ENCODE measurements at places on chromosomes 7 and 10.

DNA sequence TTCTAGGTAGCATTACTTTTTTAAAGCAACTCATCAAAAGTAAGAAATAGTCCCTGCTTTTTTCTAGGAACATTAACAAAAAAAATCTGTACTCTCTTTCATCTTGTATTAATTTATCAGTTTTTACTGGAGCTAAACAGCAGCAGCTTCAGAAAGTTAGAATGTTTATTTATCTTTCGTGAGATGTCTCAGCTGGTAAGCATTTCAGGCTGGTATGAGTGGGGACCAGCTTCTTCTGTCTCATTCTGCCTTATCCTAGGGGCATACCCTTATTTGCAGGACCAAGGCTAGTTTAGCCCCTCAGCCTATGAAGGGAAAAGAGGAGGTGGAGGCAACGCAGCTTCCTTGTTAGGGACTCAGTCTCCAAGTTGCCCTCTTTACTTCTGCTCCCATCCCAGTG lies 35.1 kb downstream of the LANCL2 start:
- DNase-seq, result no peak

- DNase-seq, result peak; percentile 74
These were observed 69.6 kb downstream of the ATXN7L1 start for GRCh38 chr7:105806592-105807447.

GRCh38 chr7:44175730-44176129 lies 13.5 kb downstream of the GCK start:
- DNase-seq, result no peak

DNA sequence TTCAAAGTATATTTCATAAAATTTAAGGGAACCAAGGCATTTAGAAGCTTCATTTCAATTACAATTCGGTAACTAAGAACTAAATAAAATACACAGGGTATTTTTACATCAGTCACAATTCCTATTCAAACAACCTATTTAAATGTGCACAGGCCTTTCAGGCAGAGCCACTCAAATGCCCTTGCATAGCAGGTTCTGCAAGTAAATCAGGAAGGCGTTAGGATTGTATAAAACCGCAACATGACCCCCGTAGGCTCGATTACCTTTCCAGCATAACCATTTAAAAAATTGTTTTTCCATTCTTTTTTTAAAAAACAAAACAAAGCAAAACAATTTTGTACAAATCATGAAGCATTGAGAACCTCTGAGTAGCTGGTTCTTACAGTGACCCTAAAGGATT lies 289.9 kb upstream of the SP8 start:
- DNase-seq, result no peak

- DNase-seq, result no peak
These were observed 42.6 kb downstream of the ZNF273 start for GRCh38 chr7:64945503-64946175.

GRCh38 chr10:111222961-111223360 lies 146.1 kb downstream of the ADRA2A start:
- DNase-seq, result no peak

- no peak for DNase-seq
These were observed 15.4 kb upstream of the TBRG4 start for GRCh38 chr7:45126920-45127319.

DNA sequence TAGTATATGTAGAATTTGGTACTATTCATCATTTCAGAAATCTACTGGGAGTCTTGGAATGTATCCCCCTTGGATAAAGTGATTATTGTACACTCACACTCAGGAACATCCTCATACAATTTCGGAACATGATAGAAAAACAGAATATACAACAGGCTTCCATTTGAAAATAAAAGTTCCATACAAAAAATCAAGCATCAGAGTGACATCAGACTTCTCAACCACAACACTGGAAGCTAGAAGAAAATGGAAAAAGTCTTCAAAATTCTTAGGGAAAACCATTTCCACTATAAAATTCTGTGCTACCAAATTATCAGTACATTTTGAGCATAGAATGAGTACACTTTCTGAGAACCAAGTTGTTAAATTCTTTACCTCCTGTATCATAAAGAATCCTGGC lies 8.8 kb downstream of the LYZL1 start:
- DNase-seq, result no peak

- no peak for DNase-seq
These were observed 37.7 kb upstream of the FAM3C start for GRCh38 chr7:121433775-121434174.

- no peak for DNase-seq
These were observed 140.8 kb downstream of the ANLN start for GRCh38 chr7:36530456-36530855.

DNA sequence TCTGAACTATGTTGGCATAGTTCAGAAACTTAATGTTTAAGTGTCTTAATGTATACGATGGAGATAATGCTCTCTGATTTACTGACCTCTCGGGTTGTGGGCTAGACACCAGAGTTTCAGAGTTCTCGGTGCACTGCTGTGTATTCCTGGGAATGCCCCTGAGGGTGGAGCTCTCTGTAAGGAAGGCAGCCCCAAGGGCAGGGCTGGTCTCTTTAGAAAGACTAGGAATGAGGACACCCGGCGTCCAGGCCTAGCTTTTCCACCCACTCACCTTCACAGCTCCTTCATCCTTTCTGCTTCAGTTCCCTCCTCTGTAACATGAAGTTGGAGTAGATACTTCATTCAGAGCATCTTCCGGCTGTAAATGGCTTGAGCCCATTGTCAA lies 536.6 kb upstream of the GALNT17 start:
- DNase-seq, result no peak

DNA sequence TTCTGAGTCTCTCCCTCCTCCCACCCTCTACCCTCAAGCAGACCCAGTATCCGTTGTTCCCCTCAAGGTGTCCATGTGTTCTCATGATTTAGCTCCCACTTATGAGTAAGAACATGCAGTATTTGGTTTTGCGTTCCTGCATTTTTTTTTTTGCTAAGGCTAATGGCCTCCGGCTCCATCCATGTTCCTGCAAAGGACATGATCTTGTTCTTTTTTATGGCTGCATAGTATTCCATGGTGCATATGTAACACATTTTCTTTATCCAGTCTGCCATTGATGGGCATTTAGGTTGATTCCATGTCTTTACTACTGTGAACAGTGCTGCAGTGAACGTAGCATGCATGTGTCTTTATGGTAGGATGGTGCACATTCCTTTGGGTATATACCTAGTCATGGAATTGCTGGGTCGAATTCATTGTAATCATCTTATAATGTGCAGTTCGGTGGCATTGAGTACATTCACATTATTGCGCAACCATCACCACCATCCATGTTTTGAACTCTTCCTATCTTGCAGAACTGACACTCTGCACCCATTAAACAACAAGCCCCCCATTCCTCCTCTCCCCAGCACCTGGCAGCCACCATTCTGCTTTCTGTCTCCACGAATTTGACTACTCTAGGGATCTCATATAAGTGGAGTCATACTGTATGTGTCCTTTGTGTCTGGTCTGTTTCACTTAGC lies 125.5 kb downstream of the CAMK1D start:
- DNase-seq, result no peak

- peak; percentile 55 for DNase-seq
These were observed 896.4 kb downstream of the PCDH15 start for GRCh38 chr10:53904506-53905241.

GRCh38 chr7:34160261-34160752 lies 255.0 kb downstream of the BMPER start:
- DNase-seq, result no peak

GRCh38 chr7:137670222-137671064 lies 176.3 kb downstream of the DGKI start:
- peak; percentile 36 for DNase-seq

GRCh38 chr10:3412071-3412582 lies 239.5 kb upstream of the PITRM1 start:
- DNase-seq, result no peak

- DNase-seq, result peak; percentile 87
These were observed 33.4 kb downstream of the OGDH start for GRCh38 chr7:44639671-44640321.

DNA sequence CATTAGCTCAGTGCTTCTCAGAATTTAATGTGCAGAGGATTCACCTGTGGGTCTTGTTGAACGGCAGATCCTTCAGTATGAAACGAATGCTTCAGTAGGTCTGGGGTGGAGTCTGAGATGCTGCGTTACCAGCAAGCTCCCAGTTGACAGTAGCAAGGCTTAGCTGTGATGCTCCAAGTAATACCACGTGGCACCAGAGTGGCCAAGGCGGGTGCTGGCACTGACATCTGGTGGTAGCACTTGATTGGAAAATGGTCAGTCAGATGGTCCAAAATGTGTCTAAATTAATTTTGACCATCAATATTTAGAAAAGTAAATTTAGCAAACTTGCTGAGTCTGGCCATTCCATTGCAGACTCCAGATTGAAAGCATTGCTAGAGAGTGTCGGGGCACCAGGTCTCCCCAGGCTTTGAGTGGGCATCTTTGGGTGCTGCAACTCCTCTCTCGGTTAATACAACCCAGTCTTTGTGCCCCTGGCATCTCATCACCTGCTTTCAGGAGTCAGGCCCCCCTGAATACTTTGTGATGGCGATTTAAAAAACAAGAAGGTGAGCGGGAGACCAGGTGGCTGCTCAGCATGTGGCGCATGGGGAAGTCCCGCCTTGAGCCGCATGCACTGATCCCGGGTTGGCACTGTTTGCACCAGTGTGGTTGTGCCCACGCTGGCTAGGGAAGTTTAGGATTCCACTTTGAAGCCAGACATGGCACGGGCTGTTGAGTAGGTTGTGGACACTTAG lies 130.1 kb downstream of the NT5C2 start:
- no peak for DNase-seq

DNA sequence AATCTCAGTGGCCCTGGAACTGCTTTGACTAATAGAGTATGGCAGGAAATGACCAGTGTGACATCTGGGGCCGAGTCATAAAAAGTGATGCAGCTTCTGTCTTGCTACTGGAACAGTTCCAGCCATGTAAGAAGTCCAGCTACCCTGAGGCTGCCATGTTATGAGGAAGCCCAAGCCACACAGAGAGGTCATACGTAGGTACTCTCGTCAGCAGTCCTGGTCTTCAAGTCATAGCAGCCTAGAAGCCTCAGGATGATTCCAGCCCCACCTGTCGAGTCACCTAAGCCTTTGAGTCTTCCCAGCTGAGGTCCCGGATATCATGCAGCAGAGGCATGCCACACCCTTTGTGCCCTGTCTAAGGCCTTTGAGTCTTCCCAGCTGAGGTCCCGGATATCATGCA lies 92.1 kb downstream of the PPP1R3C start:
- no peak for DNase-seq

DNA sequence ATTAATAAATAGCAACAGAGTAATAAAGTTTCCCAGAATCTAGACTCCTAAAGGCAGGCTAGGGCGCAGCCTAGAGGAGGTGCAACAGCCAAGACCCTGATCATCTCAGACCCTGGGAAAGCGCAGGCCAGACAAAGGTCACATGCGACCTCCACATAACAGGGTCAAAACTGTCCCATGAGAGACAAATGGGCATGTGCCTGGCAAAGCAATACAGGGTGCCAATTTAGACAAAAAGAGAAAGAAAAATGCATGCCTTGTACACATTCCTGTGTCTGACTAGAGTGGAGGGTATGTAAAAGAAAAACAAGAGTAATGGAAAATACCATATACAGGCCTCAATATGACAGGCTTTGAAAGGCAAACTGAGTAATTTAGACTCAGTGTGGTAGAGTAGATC lies 22.2 kb downstream of the MPP7 start:
- no peak for DNase-seq

GRCh38 chr10:93436591-93437085 lies 45.5 kb downstream of the MYOF start:
- DNase-seq, result no peak

DNA sequence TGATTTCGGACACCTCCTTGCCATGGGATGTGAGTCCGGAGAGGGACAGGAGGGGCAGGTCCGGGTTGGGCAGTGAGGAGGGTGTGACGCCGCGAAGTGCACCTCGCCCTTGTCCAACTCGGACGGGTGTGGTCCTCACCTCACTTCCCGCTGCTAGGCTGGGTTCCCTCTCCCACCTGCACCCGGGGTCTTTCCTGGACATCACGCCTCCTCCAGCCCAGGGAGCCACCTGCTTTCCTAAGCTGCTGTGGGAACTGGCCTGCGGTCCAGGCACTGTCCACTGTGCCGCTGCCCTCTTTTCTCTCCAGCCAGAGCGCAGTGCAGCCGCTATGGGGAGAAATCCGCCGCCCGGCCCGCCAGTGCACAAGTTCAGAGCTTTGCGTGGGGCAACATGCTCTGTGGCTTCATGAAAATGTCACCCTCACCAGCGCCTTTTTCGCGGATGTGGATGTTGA lies 45.0 kb upstream of the ZNF716 start:
- no peak for DNase-seq

GRCh38 chr7:1024331-1024841 lies 20.0 kb upstream of the GPR146 start:
- DNase-seq, result no peak

GRCh38 chr7:128836729-128837348 lies 6.6 kb downstream of the FLNC start:
- DNase-seq, result no peak

GRCh38 chr7:39674406-39674805 lies 51.0 kb downstream of the RALA start:
- DNase-seq, result no peak

- no peak for DNase-seq
These were observed 55.7 kb downstream of the RALA start for GRCh38 chr7:39678930-39679709.

- DNase-seq, result no peak
These were observed 213.4 kb downstream of the PPP1R3A start for GRCh38 chr7:113705439-113705838.

- no peak for DNase-seq
These were observed 67.4 kb downstream of the LRRC18 start for GRCh38 chr10:48872234-48872633.

GRCh38 chr10:130715686-130716670 lies 579.8 kb downstream of the GLRX3 start:
- DNase-seq, result no peak

DNA sequence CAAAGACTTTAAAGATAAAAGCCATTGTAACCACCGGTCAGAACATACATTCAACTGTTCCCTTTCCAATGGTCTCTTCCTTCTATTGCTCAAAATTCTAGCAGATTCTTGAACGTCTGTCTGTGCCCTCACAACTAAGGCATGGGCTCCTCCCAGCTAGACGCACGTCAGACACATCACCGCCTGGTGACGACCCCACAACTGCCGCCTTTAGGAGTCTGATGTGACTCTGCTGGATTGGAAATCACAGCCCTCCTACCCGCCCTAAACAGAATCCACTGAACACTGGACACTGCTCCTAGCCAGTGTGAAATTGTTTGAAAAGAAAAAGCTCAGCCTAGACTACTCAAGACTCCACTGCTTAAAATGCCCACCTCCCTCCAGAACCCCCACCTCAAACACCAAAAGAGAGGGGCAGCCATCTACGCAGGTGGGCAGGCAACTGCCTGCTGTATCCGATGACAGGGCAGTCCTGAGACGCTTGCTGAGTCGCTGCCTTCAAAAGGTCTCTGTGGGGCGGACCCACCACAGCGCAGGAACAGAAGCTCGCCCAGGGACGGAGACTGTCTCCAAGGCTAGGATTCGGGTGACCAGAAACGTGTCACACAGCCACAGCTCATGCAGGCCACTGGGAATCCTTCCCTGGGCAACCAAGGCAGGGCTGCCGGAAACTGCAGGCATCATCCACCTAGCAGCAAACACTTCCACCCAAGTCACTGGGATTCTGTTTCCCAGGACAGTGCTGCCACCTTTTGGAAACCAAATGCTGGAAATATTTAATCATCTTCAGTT lies 34.7 kb downstream of the GSDME start:
- no peak for DNase-seq

GRCh38 chr10:108167766-108168165 lies 1003.3 kb upstream of the SORCS1 start:
- no peak for DNase-seq

All from RWPE1 (cell line).